Activated naive CD4-positive, alpha-beta T cell treated with anti-CD3 and anti-CD28 coated beads for 36 hours (primary cell): ENCODE measurements at places on chromosomes 3 and 15.

GRCh38 chr3:113243846-113244245 lies 32.5 kb downstream of the BOC start:
- DNase-seq = no peak

GRCh38 chr3:124992041-124992440 lies 57.5 kb upstream of the MUC13 start:
- DNase-seq = no peak

- no peak for DNase-seq
These were observed 25.1 kb downstream of the CNTN6 start for GRCh38 chr3:1117843-1118473.

GRCh38 chr3:194079702-194080172 lies 56.2 kb upstream of the HES1 start:
- DNase-seq = no peak
